ENCODE measurements at places on chromosomes 1 and 21.

GRCh38 chr1:219432191-219432606 lies 180.7 kb downstream of the ZC3H11B start:
- no peak for DNase-seq

DNA sequence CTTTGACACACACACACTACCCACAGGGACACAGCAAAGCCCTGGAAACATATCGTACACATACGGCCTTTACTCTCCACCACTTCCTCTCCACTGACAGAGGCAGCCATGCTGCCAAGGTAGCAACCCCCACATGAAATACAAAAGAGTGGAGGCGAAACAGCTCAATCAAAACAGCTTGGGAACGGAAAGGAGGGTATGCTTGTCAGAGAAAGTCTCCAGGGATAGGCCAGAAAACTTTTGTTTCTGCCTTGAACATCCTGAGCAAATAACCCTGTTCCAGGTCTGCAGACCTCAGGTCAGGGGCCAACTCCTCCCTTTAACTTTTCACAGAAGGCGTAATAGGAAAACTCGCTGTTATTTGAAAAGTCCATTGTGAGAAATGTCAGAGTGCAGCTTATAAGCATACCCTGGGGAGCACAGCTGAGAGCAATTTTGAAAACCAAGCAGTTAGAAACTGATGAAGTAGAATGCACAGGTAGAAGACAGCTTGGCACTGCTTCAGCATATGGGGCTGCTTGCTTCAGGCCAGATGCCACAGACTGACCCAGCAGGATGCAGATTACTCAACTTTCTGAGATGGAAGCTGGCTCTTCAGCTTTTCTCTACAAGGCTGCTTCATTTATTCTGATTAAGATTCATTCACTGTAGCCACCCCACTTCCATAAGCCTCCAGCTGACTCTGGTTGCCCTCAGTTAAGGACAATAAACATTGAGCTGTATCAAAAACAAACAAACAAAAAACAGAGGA lies 18.0 kb downstream of the KIAA0319L start:
- no peak for DNase-seq

- no peak for DNase-seq
Measured at GRCh38 chr1:49240709-49241221, 464.1 kb upstream of the BEND5 start.

DNA sequence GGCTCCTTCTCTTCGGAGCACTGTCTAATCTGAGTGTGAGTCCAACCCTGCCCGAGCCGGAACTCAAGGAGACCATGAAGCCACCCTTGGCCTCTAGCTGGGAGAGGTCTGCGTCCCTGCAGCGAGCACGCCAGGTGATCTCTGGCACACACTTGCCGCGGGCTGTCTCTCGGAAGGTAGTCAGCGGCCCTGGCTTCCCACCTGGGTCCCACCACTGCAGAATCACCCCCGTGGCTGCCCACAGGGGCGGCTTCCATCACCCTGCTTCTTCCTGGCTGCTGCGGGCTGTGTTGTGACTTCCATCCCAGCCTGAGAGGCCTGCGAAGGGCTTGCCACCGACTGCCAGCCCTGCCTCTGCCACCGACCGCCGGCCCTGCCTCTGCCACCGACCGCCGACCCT lies 17.0 kb downstream of the FAAP20 start:
- DNase-seq = no peak

GRCh38 chr21:16145479-16145878 lies 415.7 kb downstream of the USP25 start:
- no peak for DNase-seq

DNA sequence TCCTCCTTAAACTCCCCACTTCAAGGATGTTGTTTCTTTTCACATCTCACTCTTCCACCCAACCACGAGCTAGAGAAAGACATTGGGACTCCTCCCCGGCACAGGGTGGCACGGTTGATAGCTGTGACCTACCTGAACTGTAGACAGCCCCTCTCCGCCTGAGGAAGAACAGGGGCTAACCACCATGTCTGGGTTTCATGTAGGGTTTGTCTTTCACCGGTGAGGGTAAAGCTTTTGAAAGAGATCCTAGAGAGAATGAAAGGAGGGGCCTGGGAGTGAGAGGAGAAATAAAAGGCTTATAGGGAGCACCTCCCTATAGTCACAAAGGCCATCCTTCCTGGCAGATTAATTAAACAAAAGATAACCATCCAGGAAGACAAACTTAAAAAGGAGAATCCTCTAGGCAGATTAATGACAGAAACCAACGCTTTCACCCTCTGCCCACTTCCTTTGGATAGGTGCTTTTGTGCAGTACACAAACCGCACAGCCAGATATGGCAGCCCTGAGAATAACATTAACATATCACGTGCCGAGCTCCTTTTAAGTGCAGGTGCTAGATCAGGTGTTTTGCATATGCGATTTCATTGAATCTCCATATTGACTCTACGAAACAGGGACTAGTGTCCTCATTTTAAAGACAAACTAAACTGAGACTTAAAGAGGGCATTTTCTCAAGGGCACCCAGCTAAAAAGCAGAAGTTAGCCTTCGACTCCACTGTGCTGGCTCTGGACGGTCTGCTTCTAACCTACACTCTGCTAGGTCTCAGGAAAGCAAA lies 178.1 kb upstream of the RUNX1 start:
- DNase-seq = peak; percentile 39

DNA sequence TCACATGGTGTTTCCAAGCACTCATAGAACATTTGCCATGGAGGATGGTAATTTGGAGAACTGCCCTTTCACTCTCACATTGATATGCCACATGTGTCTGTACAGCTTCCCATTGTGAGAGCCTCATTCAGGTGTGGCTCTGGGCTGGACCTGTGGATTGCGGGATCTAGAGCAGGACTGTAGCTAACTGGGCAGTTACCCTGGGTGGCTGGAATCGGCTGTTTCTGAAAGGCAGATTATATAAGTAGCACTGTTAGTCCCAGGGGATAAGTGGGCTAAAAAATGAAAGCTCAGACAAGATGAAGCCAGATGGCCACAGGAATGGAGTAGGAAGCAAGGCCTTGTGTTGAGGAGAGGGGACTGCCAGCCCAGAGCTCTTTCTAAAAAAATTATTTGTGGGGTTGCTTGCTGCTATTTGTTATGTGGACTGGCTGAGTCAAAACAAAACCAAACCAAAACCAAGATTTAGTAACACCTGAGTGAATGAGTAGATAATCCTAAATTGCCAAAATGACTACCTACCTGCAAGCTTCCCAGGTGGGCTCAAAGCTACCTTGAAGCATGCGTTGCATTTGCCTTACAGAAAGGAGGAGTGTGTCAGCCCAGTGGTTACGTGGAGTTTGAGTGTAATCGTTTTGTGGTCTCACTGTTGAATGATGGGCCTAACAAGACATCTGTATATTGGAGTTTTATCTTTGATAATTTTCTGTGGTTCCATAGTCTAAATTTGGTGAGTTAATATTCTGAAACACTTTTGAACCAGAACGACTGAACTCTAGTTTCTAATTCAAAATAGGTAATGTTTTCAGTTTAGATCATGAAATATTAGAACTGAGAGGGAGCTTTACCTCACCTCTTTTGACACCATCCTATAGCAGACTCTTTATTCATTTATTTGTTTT lies 58.0 kb downstream of the SDCCAG8 start:
- no peak for DNase-seq

DNA sequence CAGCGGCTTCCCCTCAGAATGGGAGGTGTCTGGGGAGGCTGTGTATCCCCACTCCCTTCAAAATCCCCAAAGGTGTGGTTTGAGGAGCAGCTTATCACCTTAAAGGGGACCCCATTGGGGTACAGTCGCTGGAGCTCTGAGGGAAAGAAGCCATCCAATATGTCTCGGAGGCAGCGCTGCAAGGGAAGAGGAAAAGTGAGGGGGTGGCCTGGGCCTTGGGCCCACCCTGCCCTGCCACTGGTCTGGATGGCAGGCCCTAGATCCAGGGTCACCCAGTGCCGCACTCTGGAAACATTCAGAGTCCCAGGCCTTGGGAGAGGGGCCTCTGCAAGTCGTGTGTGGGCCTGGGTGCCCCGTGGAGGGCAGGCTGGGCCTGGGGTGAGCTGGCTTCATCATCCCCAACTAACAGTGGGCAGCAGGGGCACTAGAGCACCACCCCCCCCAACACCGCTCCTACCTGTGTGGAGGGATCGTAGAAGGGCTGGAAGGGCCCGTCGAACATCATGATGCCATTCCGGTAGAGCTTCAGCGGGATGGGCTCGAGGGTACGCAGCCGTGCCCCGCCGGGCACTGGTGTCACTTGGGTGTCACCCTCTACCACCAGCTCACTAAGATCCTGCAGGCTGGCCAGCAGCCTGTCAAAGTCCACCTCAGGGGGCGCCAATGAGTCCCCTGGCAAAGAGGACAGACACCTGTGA lies 5.6 kb downstream of the SH3BGRL3 start:
- no peak for DNase-seq

- DNase-seq = no peak
Measured at GRCh38 chr1:72936151-72936740, 653.9 kb upstream of the NEGR1 start.

DNA sequence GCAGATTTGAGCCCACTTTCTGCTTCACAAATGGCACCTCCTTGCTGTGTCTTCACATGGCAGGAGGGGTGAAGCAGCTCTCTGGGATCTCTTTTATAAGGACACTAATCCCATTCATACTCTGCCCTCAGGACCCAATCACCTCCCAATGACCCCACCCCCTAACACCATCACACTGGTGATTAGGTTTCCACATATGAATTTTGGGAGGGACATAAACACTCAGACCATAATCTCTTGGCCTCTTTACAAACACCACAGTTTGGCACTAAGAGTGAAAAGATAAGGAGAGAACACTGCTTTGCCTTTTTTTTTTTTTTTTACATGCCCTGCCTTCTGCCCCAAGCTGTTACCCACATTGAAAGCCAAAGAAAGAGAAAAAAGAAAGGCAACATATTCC lies 166.2 kb upstream of the NFIA start:
- no peak for DNase-seq

DNA sequence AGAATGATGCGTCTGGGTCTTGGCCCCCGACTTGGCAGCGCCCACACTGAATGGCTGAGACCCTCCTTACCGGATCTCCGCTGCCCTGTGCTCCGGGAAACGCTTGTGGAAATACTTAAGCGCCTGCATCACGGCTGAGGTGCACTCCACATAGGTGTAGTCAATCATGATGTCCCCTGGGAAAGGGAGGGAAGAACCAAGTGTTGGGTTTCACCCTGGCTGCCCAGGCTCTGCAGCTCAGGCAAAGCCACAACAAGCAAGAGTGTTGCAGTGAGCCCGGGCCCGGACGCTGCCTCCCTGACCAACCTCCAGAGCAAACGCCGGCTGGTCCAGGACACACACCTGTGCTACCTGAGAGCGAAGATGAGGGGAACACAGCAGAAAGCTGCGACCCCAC lies 21.5 kb upstream of the SPATC1L start:
- DNase-seq = no peak

GRCh38 chr1:72649211-72649888 lies 367.0 kb upstream of the NEGR1 start:
- DNase-seq = no peak

DNA sequence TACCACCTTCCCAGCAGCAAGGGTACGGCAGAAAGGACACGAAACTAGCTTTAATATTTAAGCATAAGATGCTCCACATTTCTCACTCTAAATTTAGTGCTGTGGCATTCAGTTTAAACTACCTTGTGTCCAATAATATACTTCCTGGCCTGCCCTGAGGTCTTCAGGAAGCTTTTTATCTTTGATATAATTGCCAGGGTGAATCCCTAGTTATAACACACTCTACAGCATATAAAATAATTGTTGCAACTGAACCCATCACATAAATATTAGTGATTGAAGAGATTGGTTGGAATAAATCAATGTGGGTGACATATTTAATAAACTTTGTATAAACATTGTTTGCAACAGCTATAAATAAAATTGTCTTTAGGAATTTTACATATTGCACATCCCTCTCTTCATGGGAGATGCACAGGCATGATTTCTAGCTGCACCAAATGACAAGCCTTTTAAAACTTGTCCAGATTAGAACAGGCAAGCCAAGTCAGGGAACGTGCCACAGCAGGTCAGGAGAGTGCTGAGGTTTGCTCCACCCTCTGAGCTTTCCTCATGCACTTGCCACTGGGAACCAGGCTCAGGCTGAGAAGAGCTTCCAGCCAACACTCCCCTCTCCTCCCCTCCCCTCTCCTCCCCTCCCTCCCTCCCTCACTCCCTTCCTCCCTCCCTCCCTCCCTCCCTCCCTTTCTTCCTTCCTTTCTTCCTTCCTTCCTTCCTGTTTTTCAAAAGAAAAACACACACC lies 623.2 kb upstream of the PKN2 start:
- DNase-seq = no peak

DNA sequence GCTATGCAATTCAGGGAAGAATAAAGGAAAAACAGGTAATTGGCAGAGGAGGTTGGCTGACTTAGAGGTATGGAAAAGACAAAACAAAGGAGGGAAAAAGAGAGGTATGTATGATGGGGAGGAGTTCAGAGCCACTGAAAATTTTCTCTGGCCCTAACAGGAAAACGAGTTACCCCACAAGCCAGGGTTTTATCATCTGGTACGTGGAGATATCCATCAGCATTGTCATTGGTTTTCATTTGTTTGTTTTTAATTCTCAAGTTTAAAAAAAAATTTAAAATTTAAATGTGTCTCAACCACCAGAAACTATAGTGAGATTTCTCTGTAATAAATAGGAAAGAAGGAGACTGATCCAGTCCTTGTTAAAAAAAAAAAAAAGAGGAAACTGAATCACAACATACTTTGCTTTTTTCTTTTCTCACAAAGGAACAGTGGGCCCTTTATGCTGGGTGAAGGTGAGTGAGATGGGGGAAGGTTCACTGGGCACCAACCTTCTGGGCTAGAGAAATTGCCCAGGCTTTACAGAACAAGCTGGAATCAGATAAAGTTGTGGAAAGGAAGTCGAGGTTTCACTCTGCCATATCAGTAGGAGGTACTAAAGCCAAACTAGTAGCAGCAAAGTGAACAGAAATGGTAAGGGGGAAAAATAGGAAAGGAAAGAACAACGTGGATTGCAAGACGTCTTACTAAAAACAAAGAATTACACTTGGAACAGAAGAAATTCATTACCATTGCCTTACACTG lies 2.7 kb downstream of the IFNAR2 start:
- DNase-seq = no peak

DNA sequence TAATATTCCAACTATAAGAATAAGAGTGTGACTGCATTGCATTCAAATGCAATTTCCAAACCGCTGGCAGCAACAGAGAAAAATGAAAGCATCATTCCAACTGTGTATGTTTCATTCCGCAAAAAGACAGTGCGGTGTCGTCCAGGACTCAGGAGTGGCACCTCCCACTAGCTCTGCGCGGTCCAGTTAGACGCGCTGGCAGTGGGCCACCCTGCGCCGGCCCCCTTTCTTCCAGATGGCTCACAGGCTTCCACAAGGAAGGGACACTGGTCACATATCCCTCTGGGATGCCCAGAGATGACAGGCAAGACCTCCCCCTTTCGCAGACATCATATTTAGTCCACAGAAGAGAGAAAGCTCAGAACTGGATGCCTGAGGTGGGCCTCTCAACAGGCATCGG lies 11.9 kb downstream of the WRAP73 start:
- no peak for DNase-seq

- no peak for DNase-seq
Measured at GRCh38 chr1:47578026-47578720, 140.3 kb downstream of the FOXD2 start.

DNA sequence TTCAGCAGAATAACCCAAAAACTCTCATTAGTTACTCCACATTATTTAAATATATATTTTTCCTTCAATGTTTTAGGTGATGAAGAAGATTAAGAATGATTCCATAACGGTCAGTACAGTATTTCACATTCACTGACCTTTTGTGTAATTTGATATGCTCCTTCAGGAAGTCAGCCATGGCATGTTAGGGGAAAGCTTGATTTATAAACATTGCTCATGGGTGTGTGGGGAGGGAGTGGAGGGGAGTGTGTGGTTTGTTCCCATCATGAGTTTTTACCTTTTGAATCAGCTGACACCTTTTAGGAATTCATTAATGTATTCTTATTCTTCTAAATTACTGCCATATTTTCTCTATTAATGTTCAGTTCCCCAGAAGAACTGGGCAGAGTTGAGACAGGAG lies 240.2 kb downstream of the ATG4C start:
- no peak for DNase-seq
